ENCODE measurements at places on chromosomes 7 and 10. TPM values are rescaled to one million over a fixed set of nuclear protein-coding genes. Genes with fewer than 3 reads are reported as not detected.

DNA sequence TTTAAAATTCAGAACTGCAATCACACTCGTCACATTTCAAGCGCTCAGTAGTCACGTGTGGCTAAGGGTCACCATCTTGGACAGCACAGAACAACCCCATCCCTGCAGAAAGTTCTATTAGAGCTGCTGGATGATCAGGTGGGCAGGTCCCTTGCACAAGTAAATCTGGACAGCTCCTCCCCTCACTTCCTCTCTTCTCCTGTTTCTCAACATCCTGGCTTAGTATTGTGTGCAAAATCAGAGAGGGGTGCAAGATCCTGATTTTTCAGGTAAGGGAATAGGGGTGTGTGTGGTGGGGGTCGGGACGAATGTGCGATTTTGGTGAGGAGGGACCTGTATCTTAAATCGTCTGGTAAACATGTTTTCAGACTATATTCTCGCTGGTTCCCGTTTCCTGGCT is at the start of gene GIMAP4:
Gene GIMAP4, plus strand, starts transcription at position 222 of the 400 bp plus-strand sequence. CDS start 2,512 bp downstream, outside the sequence.
- no peak for DNase-seq

GRCh38 chr10:15141136-15142054 is 27.1 kb downstream of the NMT2 start:
- DNase-seq = no peak

The SP8 gene
- total RNA-seq = 1.5 TPM

The SPDYE9 gene
- not detected for total RNA-seq

GRCh38 chr7:148727501-148728278 is 29.0 kb downstream of the CUL1 start:
- no peak for DNase-seq

The MLXIPL gene
- not detected for total RNA-seq

DNA sequence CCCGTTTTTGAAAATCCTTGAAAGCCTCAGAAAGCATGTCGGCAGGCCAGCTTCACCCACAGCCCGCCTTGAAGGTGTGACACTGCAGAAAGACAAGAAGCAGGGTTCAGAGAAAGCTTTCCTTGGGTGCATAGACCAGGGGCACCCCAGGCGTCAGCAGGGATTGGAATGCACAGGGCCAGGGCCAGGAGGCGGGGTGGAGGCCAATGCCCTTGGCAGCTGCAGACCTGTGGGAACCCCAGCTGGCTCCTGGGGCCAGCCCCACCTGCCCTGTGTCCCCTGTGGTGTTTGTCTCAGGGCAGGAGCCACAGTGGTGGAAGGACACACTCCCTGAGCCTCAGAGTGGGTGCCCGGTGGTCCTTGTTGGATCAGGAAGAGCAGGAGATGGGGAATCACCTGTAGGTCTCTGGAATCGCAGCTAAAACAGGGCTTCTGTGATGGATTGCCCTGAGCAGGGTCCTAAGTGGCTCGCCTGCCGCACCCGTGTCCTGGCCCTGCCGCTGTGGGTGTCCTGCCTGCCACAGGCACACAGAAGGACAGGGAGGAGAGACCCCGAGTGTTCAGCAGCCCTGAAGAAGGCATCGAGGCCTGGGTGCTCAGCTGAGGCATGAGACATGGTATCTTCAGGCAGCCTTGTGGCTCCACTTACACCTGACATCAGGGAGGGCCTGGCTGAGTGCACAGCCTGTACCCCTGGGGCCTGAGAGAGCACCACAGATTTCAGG is 32.5 kb downstream of the ANXA8 start:
- no peak for DNase-seq

All from MG63 (cell line).